Stimulated activated CD8-positive, alpha-beta memory T cell treated with anti-CD3 and anti-CD28 coated beads, Interleukin-7, amount 100 ng/mL, for 4 hours (primary cell): ENCODE measurements at places on chromosomes 5 and 9.

GRCh38 chr5:5794118-5794560, 371.7 kb downstream of the ICE1 start:
- no peak for DNase-seq

DNA sequence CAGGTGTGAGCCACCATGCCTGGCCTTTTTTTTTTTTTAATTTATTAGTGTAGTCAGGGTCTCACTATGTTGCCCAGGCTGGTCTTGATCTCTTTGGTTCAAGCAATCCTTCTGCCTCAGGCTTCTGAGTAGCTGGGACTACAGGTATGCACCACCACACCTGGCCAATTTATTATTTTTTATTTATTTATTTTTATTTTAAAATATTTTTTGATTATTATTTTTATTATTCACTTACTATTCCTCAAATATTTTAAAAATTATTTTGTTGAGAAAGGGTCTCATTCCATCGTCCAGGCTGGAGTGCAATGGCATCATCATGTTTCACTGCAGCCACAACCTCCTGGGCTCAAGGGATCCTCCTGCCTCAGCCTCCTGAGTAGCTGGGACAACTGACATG, 49.7 kb upstream of the CHD1 start:
- no peak for DNase-seq

DNA sequence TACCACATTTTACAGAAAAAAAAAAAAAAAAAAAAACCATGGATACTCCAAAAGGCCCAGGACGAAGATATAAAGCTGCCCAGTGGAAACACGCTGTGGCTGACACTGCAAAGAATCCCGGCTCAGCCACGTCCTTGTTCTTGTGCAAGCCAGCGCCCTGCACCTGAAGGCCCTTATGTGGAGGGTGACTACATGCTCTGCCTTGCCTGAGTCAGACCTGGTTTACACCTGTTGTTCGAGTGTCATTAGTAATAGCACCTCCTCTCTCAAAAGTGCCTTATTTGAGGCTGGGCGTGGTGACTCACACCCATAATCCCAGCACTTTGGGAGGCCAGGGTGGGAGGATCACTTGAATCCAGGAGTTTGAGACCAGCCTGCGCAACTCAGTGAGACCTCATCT, 54.3 kb upstream of the ZSWIM6 start:
- no peak for DNase-seq

DNA sequence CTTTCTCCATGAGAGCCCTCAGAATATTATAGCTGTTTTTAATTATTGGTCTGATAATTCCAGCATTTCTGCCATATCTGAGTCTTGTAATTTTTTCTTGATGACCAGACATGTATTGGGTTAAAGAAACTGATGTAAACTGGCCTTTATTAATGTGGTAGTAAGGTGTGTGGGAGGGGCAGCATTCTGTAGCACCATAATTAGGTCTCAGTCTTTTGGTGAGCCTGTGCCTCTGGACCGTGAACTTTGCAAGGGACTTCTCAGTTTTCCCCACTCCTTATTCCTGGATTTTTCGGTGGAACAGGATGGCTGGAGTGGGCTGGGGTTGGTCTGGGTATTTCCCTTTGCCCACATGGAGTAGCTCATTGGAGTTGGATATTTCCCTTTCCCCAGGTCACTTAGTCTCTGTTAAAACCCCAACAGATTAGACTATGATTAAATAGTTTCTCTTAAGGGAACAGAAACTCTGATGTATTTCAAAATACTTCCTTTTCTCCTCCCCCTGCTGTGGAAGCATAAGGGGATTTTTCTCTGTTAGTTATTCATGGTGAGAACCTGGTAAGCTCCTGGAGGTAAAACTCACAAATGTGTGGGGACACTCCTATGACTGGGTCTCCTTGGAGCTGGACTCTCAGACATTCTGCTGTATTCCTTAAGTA, 52.4 kb downstream of the FSD1L start:
- no peak for DNase-seq

- no peak for DNase-seq
Measured at GRCh38 chr9:134967547-134967930, 49.8 kb upstream of the FCN1 start.

DNA sequence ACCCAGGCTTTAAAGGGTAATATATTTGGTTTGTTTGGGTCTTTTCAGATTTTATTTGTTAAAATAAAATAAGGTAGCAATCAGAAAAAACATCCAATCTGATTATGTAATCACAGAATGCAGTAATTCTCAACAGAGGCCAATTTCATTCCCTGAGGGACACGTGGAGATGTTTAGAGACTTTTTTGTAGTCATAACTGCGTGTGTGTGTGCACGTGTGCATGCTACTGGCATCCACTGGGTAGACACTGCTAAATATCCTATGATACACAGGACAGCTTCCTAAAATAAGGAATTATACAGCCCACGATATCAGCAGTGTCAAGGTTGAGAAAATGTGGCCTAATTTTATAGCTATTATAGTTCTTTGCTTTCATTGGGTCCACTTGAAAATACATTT, 180.8 kb upstream of the KLF9 start:
- DNase-seq = no peak

DNA sequence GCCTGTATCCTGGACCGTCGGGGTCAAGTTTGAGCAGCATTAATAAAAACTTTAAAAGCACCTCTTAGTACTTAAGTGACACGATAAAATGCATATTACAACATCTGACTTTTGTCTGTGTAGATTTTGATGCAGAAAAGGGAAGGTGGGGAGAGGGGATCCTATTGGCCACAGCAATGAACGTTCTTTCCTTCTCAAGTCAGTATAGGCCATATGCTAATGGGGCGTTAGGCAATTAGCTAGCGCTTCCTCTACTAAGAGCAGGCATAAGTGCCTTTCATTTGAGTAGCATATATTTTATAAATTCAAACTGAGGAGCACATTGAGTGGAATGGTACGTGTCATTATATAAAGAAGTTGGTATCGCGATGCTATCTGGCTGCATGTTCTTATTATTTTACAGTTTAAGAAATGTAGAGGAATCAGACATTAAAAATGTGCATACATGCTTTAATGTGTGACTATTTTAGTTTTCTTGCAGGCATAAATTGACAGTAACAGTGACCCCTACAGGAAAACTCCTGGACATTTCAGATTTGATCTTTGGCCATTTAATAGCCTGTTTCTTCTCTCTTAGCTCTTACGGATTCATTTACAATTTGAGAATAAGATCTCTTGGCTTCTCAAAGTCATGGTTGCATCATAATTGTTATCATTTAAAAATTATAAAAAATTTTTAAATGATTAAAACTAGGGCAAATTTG, 1.1 kb upstream of the GNA14 start:
- DNase-seq = no peak

- no peak for DNase-seq
Measured at GRCh38 chr5:114729986-114730385, 368.1 kb downstream of the KCNN2 start.

DNA sequence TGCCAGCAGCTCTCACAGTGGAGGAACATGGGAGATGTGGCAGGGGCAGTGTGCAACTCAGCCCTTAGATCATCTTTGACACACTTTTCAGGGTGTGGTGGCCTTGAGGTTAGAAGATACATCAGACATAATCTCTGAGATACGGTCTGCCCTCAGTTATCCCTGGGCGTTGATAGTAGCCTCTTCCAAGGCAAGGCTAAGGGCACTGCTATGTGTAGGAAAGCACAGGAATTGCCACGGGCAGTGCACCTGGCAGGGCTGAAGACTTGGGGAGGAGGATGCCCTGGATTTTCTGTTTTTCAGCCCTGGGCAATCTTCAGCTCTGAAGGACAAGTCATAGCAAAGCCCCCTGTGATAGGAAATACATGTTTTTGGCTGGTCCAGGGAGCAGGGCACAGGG, 206.7 kb downstream of the GOLPH3 start:
- DNase-seq = no peak

GRCh38 chr5:58224661-58225060, 235.2 kb downstream of the PLK2 start:
- no peak for DNase-seq

- no peak for DNase-seq
Measured at GRCh38 chr5:159833846-159834245, 82.4 kb upstream of the ADRA1B start.

DNA sequence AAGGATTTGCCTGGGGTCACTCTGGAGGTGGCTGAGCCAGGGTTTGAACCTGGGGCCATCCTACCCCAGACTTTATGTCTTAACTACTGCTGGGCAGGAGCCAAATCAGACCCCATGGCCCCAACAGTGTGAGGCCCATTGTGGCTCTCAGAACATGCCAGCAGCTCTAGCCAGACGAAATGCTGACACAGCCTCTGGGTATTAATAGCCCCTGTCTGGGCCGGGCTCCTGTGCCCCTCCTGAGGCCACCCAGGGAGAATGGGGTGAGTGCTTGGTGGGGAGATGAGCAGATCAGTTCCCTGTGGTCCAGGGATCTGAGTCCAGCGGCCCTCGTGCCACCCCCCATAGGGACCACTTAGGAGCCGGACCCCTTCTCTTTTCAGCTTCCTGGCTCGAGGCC, 2.2 kb upstream of the PLPP7 start:
- DNase-seq = no peak

- no peak for DNase-seq
Measured at GRCh38 chr5:32283539-32284377, 29.0 kb downstream of the MTMR12 start.

GRCh38 chr9:95420518-95420917, 96.3 kb downstream of the PTCH1 start:
- no peak for DNase-seq

GRCh38 chr5:94376672-94377345, 241.6 kb downstream of the KIAA0825 start:
- no peak for DNase-seq

DNA sequence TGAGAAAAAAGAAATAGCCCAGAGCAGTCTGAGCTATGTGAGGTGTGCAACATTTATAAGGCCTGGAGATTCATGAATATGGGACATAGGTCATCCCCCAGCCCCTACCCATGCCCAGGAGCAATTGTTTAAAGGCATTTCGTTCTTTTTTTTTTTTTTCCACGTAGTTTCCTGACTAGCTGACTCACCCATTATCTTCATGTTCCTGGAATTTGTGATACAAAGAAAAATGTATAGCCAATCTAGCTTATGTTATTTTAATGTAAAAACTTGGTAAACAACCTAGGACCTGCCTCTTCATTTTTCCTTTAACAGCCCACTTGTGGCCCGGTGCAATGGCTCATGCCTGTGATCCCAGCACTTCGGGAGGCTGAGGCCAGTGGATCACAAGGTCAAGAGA, 81.3 kb downstream of the OSTF1 start:
- DNase-seq = no peak

DNA sequence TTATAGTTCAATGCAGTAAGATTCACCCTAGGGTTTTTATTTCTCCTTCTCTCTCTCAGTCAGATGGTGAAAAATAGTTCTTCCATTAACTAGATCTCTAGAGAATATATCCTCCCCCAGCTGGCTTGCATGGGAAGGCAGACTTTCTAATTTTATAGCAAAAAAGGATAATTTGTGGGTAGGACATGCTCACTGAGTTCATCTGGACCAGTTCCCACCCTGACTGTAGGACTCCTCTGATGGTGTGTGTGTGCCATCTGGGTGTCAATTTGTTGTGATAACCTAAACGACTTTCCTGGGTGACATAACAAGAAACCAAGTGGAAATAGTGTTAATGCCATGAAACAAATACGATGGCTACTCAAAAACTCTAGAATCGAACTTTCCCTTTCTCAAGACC, 44.9 kb downstream of the APBA1 start:
- DNase-seq = no peak

GRCh38 chr9:124928116-124928515, 12.8 kb downstream of the GOLGA1 start:
- DNase-seq = no peak

DNA sequence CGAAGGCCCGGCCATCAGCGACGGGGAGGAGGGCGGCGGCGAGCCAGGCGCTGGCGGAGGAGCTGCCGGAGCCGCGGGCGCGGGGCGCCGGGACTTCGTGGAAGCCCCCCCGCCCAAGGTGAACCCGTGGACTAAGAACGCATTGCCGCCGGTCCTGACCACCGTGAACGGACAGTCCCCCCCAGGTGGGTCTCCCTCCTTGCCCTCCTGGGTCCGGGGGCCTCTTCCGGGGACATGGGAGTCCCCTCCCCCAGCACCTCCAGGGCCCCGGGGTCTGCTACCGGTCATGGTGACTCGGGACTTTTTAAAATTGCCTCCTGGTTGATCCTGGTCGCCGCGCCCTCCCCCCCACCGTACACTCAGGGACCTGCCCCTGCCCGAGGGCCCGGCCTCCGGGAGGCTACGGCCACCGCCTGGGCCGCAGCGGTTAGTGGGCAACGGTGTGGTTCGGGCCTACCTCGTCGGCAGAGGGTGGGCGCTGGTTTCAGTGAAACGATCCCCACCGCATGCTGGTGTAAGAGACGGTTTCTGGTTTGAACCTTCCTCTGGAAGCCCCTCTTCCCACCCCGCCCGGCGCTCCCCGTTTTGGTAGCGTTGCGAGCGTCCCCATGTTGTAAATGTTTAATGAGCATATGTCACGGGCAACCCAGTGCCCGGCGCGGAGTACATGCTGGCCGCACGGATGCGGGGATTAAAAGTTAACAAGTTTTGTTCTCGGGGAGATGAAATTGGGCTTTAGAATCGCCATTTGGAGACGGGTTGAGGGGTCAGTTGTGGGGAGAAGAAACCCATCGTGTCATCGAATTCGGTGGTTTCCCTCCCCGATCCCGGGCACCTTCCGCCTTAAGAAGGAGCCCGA, 1.1 kb downstream of the LARP1 start:
- DNase-seq = peak; percentile 19

- no peak for DNase-seq
Measured at GRCh38 chr9:38153910-38154291, 84.9 kb upstream of the SHB start.

DNA sequence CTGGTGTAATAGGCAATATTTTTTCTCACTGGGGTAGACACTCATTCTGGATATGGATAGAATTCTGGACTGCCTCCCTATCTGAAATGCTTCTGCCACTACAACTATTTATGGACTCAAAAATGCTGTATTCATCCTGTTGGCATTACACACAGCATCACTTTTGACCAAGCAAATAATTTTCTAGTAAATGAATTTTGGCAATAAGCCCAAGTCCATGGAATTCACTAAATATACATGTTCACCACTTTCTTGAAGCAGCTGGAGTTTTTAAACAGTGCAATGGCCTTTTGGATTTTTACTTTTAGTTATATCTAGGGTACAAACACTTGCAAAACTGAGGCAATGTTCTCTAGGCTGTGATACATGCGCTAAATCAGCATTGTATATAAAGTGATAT, 724.9 kb upstream of the EDIL3 start:
- DNase-seq = no peak

- no peak for DNase-seq
Measured at GRCh38 chr9:76996700-76997099, 22.8 kb upstream of the FOXB2 start.
